ENCODE measurements at places on chromosomes 3 and 15. TPM values are rescaled to one million over a fixed set of nuclear protein-coding genes. Genes with fewer than 3 reads are reported as not detected.
A peak's percentile ranks its signal among the peaks of the same experiment; 100 is the strongest.

The LRRFIP2 gene
- 23.1 TPM for total RNA-seq

The CLDN11 gene
- total RNA-seq: not detected

The ANP32A gene
- total RNA-seq: 239 TPM

The SOX14 gene
- total RNA-seq: not detected

The WDR53 gene
- total RNA-seq: 16.2 TPM

DNA sequence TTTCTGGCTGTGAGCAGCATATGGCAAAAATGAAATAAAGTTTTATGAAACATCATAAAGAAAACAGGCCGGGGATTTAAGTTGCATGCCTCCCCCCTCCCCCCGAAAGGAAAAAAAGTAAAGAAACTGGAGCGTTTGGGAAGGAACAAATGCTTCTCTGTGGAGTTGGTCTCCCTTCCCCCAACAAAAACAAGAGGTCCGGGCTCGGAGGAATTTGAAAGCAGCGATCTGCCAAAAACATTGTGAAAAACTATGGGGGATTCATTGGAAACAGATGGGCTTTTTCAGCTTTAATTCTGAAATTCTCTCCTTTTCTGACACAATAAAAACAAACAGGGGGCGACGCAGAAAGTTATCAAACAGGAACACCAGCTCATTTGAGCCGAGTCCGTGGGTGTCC lies 17.0 kb downstream of the RGMA start:
- DNase-seq: no peak
- no peak overlapping the region for H3K27ac ChIP-seq
- H3K36me3 ChIP-seq: no peaks in the 10 kb centered on the region
- H3K27me3 ChIP-seq: peaks cover 51% of the 10 kb centered on the region
- peaks cover 17% of the 10 kb centered on the region for H3K4me1 ChIP-seq
- H3K4me3 ChIP-seq: peak overlapping the region; percentile 23

DNA sequence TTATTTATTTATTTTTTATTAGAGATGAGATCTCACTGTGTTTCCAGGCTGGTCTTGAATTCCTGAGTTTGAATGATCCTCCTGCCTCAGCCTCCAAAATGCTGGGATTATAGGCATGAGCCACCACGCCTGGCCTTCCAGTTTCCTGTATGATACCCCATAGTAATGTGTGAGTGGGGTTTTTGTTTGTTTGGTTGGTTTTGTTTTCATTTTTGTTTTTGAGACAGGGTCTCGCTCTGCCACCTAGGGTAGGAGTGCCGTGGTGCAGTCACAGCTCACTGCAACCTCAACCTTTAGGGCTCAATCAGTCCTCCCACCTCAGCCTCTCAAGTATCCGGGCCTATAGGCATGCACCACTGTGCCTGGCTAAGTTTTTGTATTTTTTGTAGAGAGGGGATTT lies 30.9 kb downstream of the GOLM2 start:
- peaks cover 6% of the 10 kb centered on the region for H3K4me1 ChIP-seq
- no peak overlapping the region for H3K27ac ChIP-seq
- H3K27me3 ChIP-seq: no peaks in the 10 kb centered on the region
- H3K4me3 ChIP-seq: no peak overlapping the region
- DNase-seq: peak; percentile 34

DNA sequence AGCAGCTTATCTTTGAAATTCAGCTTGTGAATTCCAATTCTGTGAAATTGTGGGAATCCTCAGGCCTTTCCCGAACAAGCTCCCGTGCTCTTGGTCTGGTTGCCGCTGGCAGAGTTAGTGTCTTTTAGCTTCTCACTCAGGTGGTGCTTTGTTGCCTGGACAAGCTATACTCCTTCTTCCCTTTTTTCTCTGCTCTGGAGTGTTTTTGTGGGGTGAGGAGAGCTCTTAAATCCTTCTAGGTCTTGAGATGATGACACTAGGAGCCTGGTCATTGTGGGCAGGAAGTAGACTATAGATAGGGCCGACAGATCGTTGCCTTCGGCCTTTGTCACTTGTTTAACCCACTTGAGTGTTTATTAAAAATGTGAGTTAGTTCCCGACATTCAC lies 93.8 kb downstream of the SLCO3A1 start:
- peaks cover 2% of the 10 kb centered on the region for H3K27me3 ChIP-seq
- H3K4me3 ChIP-seq: no peak overlapping the region
- H3K36me3 ChIP-seq: no peaks in the 10 kb centered on the region
- DNase-seq: no peak

GRCh38 chr15:101288905-101289513 lies 6.0 kb downstream of the SNRPA1 start:
- no peak for DNase-seq
- H3K4me1 ChIP-seq: peaks cover 51% of the 10 kb centered on the region
- H3K36me3 ChIP-seq: peaks cover 81% of the 10 kb centered on the region
- H3K27me3 ChIP-seq: no peaks in the 10 kb centered on the region
- H3K27ac ChIP-seq: peak overlapping the region; percentile 44

- DNase-seq: peak; percentile 49
- peak overlapping the region; percentile 95 for H3K4me3 ChIP-seq
- H3K36me3 ChIP-seq: peaks cover 11% of the 10 kb centered on the region
- H3K27me3 ChIP-seq: no peaks in the 10 kb centered on the region
- H3K4me1 ChIP-seq: peaks cover 33% of the 10 kb centered on the region
These were observed 725 bp upstream of the SCAMP2 start for GRCh38 chr15:74873756-74874424.

DNA sequence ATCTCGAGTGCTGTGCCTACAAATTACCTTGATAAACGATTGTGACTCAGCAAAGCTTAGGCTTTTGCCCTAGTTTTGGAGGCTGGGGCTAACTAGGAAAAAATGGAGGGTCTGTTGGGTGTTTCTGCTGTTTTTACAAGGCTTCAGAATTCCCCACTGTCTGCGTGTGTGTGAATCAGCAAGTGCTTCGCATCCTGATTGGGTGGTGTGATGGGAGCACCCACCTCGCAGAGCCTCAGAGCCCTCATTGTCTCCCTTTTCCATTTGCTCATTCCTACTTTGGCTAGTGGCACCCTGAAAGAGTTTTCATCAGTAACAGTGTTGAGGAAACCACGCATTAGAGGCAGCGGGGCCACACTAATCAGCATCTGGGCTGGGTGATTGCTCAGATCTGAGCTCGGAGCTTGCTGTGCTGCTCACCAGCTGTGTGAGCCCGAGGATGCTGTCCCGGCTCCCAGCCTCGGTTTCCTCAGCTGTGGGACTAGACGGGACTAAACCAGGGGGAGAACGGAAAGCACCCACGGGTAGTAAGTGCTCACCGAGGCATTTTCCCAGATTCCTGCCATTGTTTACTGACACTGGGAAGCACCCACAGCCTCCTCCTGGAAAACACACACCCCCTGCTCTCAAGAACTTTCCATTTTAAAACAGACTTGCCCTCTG lies 40.6 kb downstream of the GOLGA8S start:
- H3K4me1 ChIP-seq: no peaks in the 10 kb centered on the region
- H3K36me3 ChIP-seq: no peaks in the 10 kb centered on the region
- H3K27me3 ChIP-seq: no peaks in the 10 kb centered on the region
- no peak for DNase-seq

DNA sequence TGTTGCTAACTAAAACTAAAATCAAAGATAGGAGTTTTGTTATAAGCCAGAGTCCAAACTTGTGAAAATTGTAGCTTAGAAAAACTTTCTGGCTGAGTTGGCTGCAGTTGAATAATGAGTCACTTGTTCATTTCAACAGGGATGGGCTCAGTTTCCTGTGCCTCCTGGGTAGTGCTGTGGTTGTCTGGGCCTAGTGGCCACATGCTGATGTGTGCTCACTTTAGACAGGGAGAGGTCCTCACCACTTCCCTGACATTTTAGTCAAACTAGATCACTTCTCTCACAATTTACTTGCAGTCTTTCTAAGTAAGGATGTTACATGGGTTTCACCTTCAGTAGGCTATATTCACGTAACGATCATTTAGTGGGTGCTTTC lies 6.3 kb upstream of the UBE2Q2 start:
- H3K27ac ChIP-seq: no peak overlapping the region
- no peak overlapping the region for H3K4me3 ChIP-seq
- peak; percentile 77 for DNase-seq
- H3K36me3 ChIP-seq: no peaks in the 10 kb centered on the region

DNA sequence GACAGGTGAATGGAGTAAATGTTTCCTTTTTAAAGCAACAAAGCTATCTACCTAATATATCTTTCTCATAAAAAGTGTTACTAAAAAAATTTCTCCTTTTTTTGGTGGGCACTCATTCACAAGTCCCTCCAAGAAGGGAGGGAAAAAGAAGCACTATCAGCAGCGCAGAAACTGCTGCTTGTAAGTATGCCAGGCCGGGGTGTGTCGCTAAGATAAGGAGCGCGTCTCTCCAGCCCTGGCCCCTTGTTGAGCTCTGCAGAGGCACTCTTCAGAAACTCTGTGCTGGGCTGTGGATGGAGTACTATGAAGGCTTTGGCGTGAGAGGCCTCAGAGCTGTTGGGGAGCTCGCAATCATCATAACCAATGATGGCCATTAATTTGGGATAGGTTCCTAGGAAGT lies 49.1 kb downstream of the ZDHHC3 start:
- peaks cover 14% of the 10 kb centered on the region for H3K36me3 ChIP-seq
- no peaks in the 10 kb centered on the region for H3K27me3 ChIP-seq

GRCh38 chr15:69718916-69719315 lies 266.3 kb downstream of the RPLP1 start:
- H3K4me3 ChIP-seq: no peak overlapping the region
- H3K36me3 ChIP-seq: peaks cover 4% of the 10 kb centered on the region
- no peaks in the 10 kb centered on the region for H3K27me3 ChIP-seq
- DNase-seq: peak; percentile 67
- H3K27ac ChIP-seq: peak overlapping the region; percentile 87

DNA sequence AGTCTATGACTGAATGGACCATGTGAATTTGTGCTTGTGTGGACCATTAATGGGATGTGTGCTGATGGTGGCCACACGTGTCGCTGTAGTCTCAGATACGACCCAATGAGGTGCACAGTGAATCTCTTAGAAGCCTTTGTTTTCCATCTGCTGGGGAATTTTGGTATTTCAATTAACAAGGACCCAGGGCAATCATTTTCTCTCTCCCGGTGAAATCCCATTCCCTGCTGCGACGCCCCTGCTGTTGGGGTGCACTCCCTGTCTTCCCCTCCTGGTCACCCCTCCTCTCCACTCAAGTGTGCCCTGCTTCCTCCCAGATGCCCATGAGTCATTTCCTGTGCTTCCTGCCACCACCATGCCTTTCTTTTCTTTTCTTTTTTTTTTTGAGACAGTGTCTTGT lies 32.7 kb downstream of the EBLN2 start:
- H3K27me3 ChIP-seq: no peaks in the 10 kb centered on the region
- no peak overlapping the region for H3K4me3 ChIP-seq
- no peak for DNase-seq
- H3K4me1 ChIP-seq: peaks cover 8% of the 10 kb centered on the region
- no peak overlapping the region for H3K27ac ChIP-seq
- no peaks in the 10 kb centered on the region for H3K36me3 ChIP-seq

GRCh38 chr3:165526367-165526766 lies 310.9 kb downstream of the BCHE start:
- H3K36me3 ChIP-seq: no peaks in the 10 kb centered on the region
- no peaks in the 10 kb centered on the region for H3K4me1 ChIP-seq
- H3K4me3 ChIP-seq: no peak overlapping the region
- DNase-seq: no peak
- no peaks in the 10 kb centered on the region for H3K27me3 ChIP-seq

DNA sequence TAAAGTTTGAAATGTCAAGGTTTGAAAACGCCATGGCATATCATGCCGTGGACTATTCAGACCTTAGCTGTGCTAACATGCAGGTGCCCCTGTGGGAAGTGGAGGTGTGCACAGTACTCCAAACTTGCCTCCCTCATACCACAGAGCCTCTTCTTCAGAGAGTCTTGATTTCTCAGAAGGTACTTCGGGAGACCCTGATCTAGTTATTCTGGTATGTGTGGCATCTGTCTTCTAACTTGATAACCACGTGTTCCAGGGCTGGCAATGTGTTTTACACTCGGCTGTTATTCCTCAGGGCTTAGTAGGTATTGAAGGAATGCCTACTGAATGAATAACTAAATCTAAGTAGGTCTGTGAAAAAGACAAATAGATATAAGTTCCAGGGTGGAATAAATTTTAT lies 309.9 kb downstream of the CLSTN2 start:
- no peak overlapping the region for H3K27ac ChIP-seq
- H3K4me1 ChIP-seq: no peaks in the 10 kb centered on the region
- H3K4me3 ChIP-seq: no peak overlapping the region
- H3K36me3 ChIP-seq: no peaks in the 10 kb centered on the region
- no peak for DNase-seq

DNA sequence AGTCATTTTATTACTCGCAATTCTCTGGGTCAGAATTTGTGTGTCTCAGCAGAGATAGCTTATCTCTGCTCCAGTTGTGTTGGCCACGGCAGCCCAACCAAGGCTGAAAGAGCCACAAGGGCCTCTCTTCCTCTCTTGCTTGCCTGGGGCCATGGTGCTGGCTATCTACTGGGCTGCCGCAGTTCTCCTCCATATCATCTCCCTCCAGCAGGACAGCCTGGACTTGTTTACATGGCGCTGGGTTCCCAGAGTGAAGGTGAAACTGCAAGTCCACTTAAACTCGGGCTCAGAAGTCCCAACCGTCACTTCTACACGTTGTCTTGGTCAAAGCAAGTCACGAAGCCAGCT lies 134.8 kb downstream of the UACA start:
- H3K4me3 ChIP-seq: no peak overlapping the region
- peaks cover 4% of the 10 kb centered on the region for H3K4me1 ChIP-seq
- peaks cover 7% of the 10 kb centered on the region for H3K27me3 ChIP-seq
- DNase-seq: no peak

DNA sequence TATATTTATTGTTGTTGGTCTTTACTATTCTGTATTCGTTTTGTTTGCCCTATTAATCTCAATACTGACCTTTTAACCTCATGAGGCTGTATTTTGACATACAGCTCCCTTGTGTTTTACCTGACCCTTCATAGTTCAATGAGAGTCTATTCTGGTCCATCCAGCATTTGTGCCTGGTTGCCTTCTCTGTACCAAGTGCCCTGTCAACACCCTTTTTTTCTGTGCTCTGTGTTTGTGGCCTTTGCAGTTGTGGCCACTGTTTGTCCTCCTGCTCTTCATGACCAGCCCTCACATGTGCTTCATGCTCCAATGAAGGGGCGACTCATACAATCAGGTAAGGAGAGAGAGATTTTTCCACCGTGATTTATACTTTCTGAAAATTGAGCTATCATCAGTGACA lies 368.2 kb downstream of the IL20RB start:
- no peaks in the 10 kb centered on the region for H3K4me1 ChIP-seq
- no peak overlapping the region for H3K27ac ChIP-seq
- no peak for DNase-seq
- no peak overlapping the region for H3K4me3 ChIP-seq

DNA sequence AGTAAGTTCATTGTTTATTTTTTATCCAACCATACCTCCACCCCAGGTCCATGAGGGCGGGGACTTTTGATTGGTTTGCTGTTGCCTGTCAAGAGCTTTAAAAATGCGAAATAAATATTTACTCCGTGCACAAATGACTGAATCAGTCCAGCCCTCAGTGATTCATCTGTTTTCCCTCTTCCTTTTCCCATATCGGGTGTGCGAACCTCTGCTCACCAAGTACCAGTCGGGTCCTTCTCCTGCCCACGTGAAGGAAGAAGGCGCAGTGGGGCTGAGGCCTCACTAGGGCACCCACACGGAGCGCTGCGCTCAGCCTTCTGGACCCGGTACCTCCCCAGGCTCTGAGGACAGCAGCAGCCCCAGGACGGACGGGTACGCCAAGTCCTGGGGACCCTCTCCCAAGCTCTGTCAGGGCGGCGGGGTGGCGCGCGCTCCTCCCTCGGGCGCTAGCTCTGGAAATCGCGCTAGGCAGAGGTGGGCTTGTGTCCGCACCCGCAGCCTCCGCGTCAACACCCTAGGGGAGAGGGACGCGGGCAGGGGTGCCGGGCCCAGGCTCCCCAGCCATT lies 70.5 kb upstream of the EPHB3 start:
- no peak overlapping the region for H3K27ac ChIP-seq
- DNase-seq: no peak
- H3K27me3 ChIP-seq: peaks cover 37% of the 10 kb centered on the region
- H3K4me3 ChIP-seq: no peak overlapping the region
- no peaks in the 10 kb centered on the region for H3K36me3 ChIP-seq

GRCh38 chr3:4061783-4062360 lies 241.3 kb upstream of the SETMAR start:
- no peak overlapping the region for H3K27ac ChIP-seq
- H3K27me3 ChIP-seq: no peaks in the 10 kb centered on the region
- DNase-seq: no peak
- no peaks in the 10 kb centered on the region for H3K36me3 ChIP-seq
